Activated CD4-positive, alpha-beta memory T cell treated with anti-CD3 and anti-CD28 coated beads for 36 hours (primary cell): ENCODE measurements at places on chromosomes 1 and 21. TPM values are rescaled to one million over a fixed set of nuclear protein-coding genes. Genes with fewer than 3 reads are reported as not detected.

Gene TAS1R2
- total RNA-seq, result not detected

Gene FCAMR
- not detected for total RNA-seq

Gene CGN
- total RNA-seq, result 1.3 TPM

Gene IQCC
- 5.2 TPM for total RNA-seq

Gene IFNLR1
- total RNA-seq, result 6.2 TPM

Gene AHDC1
- 8.3 TPM for total RNA-seq

Gene HAPLN2
- 0.21 TPM for total RNA-seq

Gene TRIM63
- total RNA-seq, result 0.19 TPM

Gene AIM2
- total RNA-seq, result 216 TPM

Gene DCDC2B
- not detected for total RNA-seq

Gene PGLYRP3
- not detected for total RNA-seq

Gene AADACL3
- not detected for total RNA-seq

DNA sequence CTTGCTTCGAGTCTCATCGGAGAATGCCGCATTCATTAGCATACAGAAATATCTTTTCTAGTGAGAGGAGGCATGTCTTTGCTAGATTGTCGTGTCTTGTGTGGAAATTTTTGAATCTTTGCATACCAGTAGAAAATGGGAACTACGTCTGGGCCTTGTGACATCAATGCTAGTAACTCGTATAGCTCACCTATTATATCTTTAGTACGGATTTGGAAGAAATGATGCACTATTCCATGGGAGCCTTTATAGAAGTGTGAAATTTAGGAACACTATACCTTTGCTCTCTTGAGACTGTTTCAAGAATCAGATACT lies 835 bp downstream of the UHMK1 start:
- peaks cover 21% of the 10 kb centered on the region for H3K36me3 ChIP-seq
- peaks cover 34% of the 10 kb centered on the region for H3K4me1 ChIP-seq
- peak overlapping the region; percentile 85 for H3K27ac ChIP-seq
- no peak for DNase-seq

- no peak overlapping the region for H3K4me3 ChIP-seq
- peaks cover 6% of the 10 kb centered on the region for H3K27me3 ChIP-seq
- no peak overlapping the region for H3K27ac ChIP-seq
- no peaks in the 10 kb centered on the region for H3K4me1 ChIP-seq
Observed at GRCh38 chr21:17911628-17912027, 92.5 kb upstream of the C21orf91 start.

GRCh38 chr1:47189844-47190508 lies at the start of gene PDZK1IP1:
PDZK1IP1 (minus strand) TSS chr1:47190036; CDS start chr1:47189932, 104 bp downstream.
- no peak for DNase-seq
- peaks cover 3% of the 10 kb centered on the region for H3K4me1 ChIP-seq
- H3K27ac ChIP-seq, result no peak within 1 kb of the TSS
- no peak within 1 kb of the TSS for H3K4me3 ChIP-seq
- H3K36me3 ChIP-seq, result no peaks in the 10 kb centered on the region

GRCh38 chr21:31772674-31773555 lies 41.0 kb upstream of the SCAF4 start:
- H3K4me3 ChIP-seq, result no peak overlapping the region
- no peaks in the 10 kb centered on the region for H3K36me3 ChIP-seq
- DNase-seq, result no peak
- H3K27me3 ChIP-seq, result peaks cover 2% of the 10 kb centered on the region
- no peaks in the 10 kb centered on the region for H3K4me1 ChIP-seq
- no peak overlapping the region for H3K27ac ChIP-seq

- peak overlapping the region; percentile 40 for H3K27ac ChIP-seq
- H3K36me3 ChIP-seq, result peaks cover 20% of the 10 kb centered on the region
- peaks cover 2% of the 10 kb centered on the region for H3K27me3 ChIP-seq
- H3K4me3 ChIP-seq, result peak overlapping the region; percentile 77
- peak; percentile 35 for DNase-seq
- H3K4me1 ChIP-seq, result peaks cover 33% of the 10 kb centered on the region
Observed at GRCh38 chr1:18957532-18958300, 1.2 kb upstream of the IFFO2 start.

DNA sequence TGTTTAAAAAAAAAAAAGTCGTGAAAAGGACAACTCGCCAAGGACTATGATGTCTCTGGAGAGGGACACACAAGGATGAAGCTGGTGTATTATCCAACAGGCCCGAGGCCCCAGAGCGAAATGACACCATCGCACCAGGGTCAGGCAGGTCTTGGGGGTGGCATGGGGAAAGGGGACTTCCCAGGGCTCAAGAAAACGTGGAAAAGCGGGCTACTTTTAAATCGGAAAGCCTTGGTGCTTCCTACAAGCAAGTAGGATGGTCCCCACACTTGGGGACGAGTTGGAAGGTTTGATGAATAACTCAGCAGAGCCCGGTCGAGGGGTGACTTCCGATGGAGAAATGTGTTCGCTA lies 505 bp upstream of the GNPAT start:
- peak overlapping the region; percentile 92 for H3K27ac ChIP-seq
- H3K4me3 ChIP-seq, result peak overlapping the region; percentile 97
- H3K4me1 ChIP-seq, result peaks cover 57% of the 10 kb centered on the region
- H3K27me3 ChIP-seq, result no peaks in the 10 kb centered on the region
- peak; percentile 38 for DNase-seq

- no peak overlapping the region for H3K27ac ChIP-seq
- DNase-seq, result no peak
- no peaks in the 10 kb centered on the region for H3K4me1 ChIP-seq
- H3K4me3 ChIP-seq, result no peak overlapping the region
- peaks cover 8% of the 10 kb centered on the region for H3K27me3 ChIP-seq
Observed at GRCh38 chr1:175633801-175634200, 109.6 kb downstream of the TNR start.

DNA sequence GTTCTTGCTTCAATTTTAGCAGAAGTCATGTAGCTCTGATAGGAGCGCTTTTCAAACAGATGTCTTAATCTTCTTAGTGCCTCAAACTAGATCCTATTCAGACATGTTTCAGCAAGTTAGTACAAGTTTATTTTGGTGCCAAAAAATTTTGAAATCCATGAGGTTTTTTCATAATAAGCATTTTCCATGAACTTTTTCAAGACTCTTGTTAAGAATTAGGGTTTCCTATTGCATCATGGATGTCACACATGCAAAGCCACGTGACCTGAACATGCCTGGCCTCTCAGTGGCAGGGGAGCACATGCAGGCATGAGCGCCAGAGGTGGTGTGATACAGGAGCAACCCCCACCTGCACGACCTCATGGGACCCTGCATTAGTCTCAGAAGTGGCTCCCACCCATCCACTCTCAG lies 67.6 kb downstream of the POFUT2 start:
- DNase-seq, result no peak
- H3K27me3 ChIP-seq, result peaks cover 1% of the 10 kb centered on the region
- H3K4me3 ChIP-seq, result no peak overlapping the region
- H3K4me1 ChIP-seq, result peaks cover 7% of the 10 kb centered on the region
- H3K27ac ChIP-seq, result no peak overlapping the region
- H3K36me3 ChIP-seq, result peaks cover 28% of the 10 kb centered on the region

DNA sequence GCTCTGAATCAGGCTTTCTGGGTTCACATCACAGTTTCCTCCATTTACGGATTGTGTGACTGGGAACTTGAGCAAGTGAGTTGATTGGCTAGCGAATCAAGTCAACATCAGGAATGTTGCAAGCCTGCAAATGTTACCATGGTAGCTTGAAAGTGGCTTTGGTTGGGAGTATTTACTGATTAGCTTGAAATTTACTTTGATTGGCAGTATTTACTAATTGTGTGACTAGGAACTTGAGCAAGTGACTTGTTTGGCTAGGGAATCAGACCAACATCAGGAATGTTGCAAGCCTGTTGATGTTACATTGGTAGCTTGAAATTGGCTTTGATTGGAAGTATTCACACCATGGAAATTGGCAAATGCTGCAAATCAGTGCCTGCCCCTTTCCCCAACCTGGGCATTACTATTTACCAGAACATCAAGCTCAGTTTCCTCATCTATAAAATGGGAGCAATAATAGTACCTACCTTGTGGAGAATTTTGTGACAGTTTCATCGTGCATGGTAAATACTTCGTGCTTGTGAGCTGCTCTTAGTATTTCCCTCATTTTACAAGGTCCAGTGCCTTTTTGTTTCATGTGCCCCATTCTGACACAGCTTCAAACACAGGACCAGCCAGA lies 23.1 kb upstream of the B3GALNT2 start:
- no peak overlapping the region for H3K27ac ChIP-seq
- H3K36me3 ChIP-seq, result no peaks in the 10 kb centered on the region
- no peak for DNase-seq
- H3K4me3 ChIP-seq, result no peak overlapping the region

DNA sequence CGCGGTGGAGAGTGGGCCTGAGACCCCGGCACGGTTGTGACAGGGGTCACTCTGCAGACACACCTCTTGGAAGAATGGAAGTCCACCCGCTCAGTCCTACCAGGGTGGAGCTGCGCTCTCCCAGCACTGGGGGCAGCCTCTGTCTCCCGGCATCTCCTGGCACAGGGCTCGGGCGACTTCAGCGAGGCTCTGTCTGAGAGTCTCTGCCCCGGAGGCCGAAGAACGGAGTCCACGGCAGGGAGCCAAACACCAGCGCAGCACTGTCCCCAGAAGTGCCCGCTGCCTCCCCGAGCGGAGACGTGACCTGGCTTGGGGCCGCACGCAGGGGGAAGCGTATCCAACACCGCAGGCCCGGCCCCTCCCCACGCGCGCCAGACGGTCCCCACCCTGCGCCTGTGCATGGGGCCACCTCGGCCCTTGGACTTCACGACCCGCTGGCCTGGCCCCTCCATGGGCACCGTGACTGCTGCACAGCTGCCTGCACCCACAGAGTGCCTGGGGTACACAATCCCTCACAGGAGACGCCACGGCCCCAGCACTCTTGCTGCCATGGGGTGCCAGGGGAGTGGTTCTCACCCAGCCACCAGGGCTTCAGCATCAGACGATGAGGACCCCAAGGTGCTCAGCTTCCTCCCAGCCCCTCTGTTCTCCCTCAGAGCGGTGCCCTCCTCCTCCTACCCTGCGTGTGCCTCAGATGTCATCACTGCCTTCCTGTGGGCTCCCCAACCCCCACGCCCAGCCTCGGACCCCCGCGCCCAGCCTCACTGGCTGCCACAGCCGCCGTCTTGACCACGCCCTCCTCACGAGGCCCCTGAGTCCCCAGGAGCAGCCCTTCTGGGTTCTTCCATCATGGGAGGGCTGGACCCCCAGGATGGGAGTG lies 14.9 kb upstream of the RNF223 start:
- DNase-seq, result peak; percentile 8
- no peak overlapping the region for H3K4me3 ChIP-seq
- H3K27ac ChIP-seq, result no peak overlapping the region
- H3K4me1 ChIP-seq, result peaks cover 3% of the 10 kb centered on the region
- no peaks in the 10 kb centered on the region for H3K27me3 ChIP-seq

- H3K27me3 ChIP-seq, result no peaks in the 10 kb centered on the region
- H3K4me3 ChIP-seq, result no peak overlapping the region
- no peaks in the 10 kb centered on the region for H3K4me1 ChIP-seq
- DNase-seq, result no peak
Observed at GRCh38 chr1:191546803-191547202, 611.5 kb upstream of the RGS18 start.

- H3K4me1 ChIP-seq, result peaks cover 21% of the 10 kb centered on the region
- DNase-seq, result peak; percentile 83
- H3K4me3 ChIP-seq, result no peak overlapping the region
- peaks cover 53% of the 10 kb centered on the region for H3K36me3 ChIP-seq
- no peaks in the 10 kb centered on the region for H3K27me3 ChIP-seq
- H3K27ac ChIP-seq, result peak overlapping the region; percentile 5
Observed at GRCh38 chr1:161209790-161210409, 5.2 kb upstream of the FCER1G start.

DNA sequence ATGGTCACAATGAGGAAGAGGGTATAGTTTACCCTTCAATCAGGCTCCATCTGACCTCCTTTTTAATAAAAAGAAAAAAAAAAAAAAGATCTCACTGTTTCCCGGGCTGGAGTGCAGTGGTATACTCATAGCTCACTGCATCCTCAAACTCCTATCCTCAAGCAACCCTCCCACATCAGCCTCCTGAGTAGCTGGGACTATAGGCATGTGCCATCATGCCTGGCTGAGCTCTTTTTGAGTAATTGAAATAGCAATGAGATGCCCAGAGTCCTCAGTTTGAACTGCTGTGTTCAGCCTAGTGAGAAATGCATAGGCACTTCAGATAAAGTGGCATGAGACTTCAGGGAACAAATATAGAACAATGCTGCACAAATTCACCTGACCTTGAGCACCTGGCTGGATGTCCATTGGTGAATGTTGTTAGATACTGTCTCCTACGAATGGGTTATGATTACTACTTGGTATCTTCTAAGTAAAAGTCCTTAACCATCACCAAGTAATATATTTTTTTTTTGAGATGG lies 67.6 kb downstream of the NR5A2 start:
- H3K4me1 ChIP-seq, result no peaks in the 10 kb centered on the region
- DNase-seq, result no peak
- no peak overlapping the region for H3K27ac ChIP-seq
- H3K4me3 ChIP-seq, result no peak overlapping the region

DNA sequence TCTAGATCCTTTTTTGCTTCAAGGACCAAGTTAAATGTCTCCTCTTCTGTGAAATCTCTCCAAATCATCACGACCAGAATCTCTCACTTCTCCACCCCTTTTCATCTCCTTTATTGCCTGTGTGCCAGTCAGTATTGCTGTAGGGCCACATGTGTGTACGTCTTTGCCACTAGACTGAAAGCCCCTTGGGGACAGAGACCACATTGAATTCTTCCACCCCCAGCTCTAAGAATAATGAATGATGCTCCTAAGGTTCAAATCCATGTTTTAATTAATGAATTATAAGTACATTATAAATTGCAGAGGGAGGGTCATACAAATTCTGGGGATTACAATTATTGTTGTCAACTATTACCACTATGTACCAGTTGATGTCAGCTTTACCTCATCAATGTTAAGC lies 343.8 kb downstream of the USP25 start:
- no peak overlapping the region for H3K4me3 ChIP-seq
- DNase-seq, result no peak
- no peaks in the 10 kb centered on the region for H3K4me1 ChIP-seq
- H3K36me3 ChIP-seq, result no peaks in the 10 kb centered on the region

GRCh38 chr1:3831689-3832088 lies 25.3 kb downstream of the CEP104 start:
- H3K27ac ChIP-seq, result no peak overlapping the region
- peaks cover 40% of the 10 kb centered on the region for H3K36me3 ChIP-seq
- no peaks in the 10 kb centered on the region for H3K27me3 ChIP-seq
- no peak for DNase-seq

GRCh38 chr1:193141804-193142203 lies 20.0 kb downstream of the CDC73 start:
- peaks cover 23% of the 10 kb centered on the region for H3K4me1 ChIP-seq
- peak overlapping the region; percentile 35 for H3K27ac ChIP-seq
- DNase-seq, result no peak
- no peak overlapping the region for H3K4me3 ChIP-seq

DNA sequence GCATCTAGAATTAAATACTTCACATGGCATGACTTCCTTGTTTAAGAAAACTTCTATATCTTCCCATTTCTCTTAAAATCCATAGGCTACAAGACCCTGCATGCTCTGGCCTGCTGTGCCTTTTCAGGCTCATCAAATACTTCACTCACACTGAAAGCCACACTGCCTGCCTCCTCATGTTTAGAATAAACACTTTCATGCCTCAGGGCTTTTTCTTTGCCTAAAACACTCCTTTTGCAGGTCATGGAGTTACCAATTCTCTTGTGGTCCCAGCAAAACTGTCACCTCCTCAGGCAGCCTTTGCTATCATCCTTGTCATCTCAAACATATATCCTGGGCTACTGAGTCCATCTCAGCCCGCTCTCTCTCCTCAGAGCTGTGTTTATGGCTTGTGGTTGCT lies 5.5 kb downstream of the SGIP1 start:
- peaks cover 6% of the 10 kb centered on the region for H3K27me3 ChIP-seq
- DNase-seq, result no peak
- no peaks in the 10 kb centered on the region for H3K4me1 ChIP-seq
- H3K27ac ChIP-seq, result no peak overlapping the region

GRCh38 chr1:4792565-4792964 lies 138.2 kb downstream of the AJAP1 start:
- no peak overlapping the region for H3K4me3 ChIP-seq
- H3K4me1 ChIP-seq, result no peaks in the 10 kb centered on the region
- no peaks in the 10 kb centered on the region for H3K36me3 ChIP-seq
- no peak for DNase-seq
- no peak overlapping the region for H3K27ac ChIP-seq
